Islet precursor cell (in vitro differentiated cells): ENCODE measurements at places on chromosomes 11 and 22.
A peak's percentile ranks its signal among the peaks of the same experiment; 100 is the strongest.

- no peak for DNase-seq
Observed at GRCh38 chr11:69403556-69404215, 77.8 kb upstream of the LINC01488 start.

DNA sequence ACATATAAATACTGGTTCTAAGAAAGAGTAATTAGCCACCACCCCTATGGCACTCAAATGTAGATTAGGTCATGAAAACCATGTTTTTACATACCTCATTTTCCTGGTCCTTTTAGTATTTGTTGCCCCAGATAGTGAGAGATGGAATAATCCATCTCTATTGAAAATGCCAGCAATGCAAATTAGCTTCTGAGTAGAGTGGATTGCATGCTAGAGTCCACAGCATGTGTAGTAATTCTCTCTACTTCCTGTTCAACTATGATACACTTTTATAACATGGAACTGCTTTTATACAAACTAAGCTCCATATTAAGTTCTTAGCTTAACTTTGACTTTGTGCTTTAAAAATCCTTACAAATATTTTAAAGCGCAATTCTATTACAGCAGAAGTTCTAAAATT is 73.2 kb downstream of the TRPC6 start:
- DNase-seq, result no peak

DNA sequence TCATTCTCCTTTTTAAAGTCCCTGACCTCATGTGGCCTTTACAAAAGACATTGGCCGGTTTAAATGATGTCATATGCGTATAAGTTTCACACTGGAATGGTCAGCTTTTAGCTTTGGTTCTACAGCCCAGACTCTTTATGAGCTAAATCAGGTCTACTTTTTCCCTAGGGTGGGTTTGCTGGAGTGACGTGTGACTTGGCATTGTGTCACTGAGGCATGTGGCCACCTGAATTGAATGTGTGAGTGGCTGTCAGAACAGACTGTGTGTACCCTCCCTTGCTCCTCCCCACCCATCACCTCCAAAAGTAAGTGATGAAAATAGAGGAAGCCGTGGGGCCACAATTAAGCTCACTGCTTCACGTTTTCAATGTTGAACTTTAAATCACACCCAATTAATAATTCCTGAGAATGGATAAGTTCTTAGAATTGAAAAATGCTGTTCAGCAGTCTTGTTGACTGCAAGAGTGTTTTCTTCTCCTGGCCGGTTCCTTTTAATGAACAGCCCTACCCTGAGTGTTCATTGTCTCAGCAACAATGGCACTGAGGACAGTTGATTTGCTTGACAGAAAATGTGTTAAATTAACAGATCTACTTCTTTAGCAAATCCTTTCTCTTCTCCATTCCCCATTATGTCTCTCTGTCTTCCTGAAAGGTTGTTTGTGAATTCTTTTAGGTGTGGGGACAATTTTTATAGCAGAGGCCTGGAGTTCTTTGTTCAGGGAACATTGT is 11.3 kb downstream of the CECR2 start:
- no peak for DNase-seq

DNA sequence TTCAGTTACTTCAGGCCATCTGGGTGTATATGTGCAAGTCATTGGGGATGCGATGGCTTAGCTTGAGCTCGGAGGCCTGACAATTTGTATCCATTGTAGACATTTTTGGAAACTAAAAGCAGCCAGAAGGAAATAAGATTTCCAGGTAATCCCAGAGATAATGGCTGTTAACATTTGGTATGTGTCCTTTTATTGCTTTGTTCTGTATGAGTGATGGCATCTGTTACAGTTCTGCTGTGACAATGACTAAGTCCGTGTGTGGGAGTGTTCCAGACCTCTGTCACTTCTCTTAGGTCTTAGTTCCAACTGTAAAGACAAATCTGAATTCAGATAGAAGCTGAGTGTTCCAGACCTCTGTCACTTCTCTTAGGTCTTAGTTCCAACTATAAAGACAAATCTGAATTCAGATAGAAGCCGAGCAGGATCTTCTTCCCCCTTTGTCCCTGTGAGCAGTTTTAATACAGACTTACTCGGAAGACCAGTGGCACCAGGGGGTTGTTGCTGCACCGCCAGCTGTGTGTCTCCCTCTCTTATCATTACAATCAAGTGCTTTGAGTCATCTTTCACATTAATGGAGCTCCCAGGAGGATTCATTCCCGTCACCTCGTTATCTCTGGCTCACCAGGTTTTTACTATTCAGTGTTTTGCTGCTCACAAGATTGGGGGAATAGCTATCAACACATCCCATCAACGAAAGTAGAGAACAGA is 190.9 kb upstream of the SORL1-AS1 start:
- DNase-seq, result peak; percentile 79

GRCh38 chr11:126024123-126024522 is 38.5 kb downstream of the CDON start:
- no peak for DNase-seq

DNA sequence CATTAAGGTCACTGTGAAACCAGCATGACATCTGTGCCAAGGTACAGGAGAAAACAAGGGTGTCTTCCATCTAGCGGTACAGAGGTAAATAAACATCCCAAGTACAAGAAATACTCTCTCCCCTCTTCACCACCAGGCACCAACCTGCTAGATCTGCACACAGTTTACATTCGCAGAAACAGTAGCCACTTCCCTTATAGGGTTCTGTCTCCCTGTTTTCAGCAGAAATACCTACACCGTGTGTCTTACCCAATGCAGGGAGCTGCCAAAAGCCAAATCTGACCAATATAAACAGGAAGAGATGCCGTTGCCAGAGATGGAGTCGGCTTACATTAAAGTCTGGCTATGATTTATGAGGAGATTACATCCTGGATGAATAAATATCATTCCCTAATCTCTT is 1.2 kb downstream of the SCN4B start:
- no peak for DNase-seq
